CD8-positive, alpha-beta memory T cell (primary cell): ENCODE measurements at places on chromosomes 2 and 18. TPM values are rescaled to one million over a fixed set of nuclear protein-coding genes. Genes with fewer than 3 reads are reported as not detected.

- no peak overlapping the region for H3K4me3 ChIP-seq
- no peaks in the 10 kb centered on the region for H3K4me1 ChIP-seq
- no peaks in the 10 kb centered on the region for H3K36me3 ChIP-seq
- no peak for DNase-seq
- H3K27ac ChIP-seq, result no peak overlapping the region
Measured at GRCh38 chr2:207883002-207883780, 113.5 kb upstream of the FZD5 start.

DNA sequence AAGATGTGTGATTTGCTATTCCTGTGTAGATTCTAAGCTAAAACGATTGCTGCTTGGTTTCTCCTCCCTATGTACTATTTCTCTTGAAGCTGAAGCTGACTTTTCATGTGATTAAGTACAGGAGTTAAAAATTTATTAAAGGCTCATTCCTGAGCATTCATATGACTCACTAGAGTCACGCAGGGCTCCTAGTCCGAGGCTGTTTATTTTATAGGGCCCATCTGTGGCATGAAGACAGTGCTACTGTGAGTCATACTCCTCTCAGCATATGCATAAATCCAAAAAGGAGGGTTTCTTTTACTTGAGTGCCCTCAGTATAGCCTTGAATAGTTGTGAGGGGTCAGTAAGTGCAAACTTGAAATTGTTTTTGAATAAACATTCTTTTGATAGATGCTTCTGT lies 378.8 kb downstream of the PTPRM start:
- no peaks in the 10 kb centered on the region for H3K36me3 ChIP-seq
- DNase-seq, result no peak
- H3K27me3 ChIP-seq, result no peaks in the 10 kb centered on the region
- H3K27ac ChIP-seq, result no peak overlapping the region

GRCh38 chr2:179377296-179377695 lies 112.7 kb upstream of the SESTD1 start:
- no peaks in the 10 kb centered on the region for H3K36me3 ChIP-seq
- H3K27ac ChIP-seq, result no peak overlapping the region
- no peak overlapping the region for H3K4me3 ChIP-seq
- H3K4me1 ChIP-seq, result no peaks in the 10 kb centered on the region
- no peak for DNase-seq
- H3K27me3 ChIP-seq, result no peaks in the 10 kb centered on the region

- no peak overlapping the region for H3K27ac ChIP-seq
- no peaks in the 10 kb centered on the region for H3K27me3 ChIP-seq
- H3K4me1 ChIP-seq, result peaks cover 5% of the 10 kb centered on the region
- no peak for DNase-seq
Measured at GRCh38 chr2:101355401-101356054, 31.8 kb downstream of the CREG2 start.

DNA sequence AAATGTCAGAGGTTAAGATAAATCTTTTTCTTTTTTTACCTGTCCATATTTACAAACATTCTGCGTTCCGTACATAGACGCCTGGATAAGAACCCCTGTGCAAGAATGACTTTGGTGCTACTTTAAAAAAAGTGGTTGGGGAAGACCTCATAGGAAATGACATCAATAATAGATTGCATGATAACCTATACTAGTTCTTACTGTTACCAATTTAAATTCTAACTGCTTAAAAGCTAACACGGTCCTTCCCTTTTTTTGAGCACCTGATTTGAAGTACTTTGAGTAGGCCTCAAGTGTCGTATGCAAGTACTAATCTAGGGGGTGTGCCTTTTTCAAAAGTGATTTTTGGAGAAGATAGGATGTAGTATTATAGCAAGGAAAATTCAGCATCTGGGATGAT lies 2.1 kb downstream of the SLC39A10 start:
- no peaks in the 10 kb centered on the region for H3K27me3 ChIP-seq
- peaks cover 6% of the 10 kb centered on the region for H3K36me3 ChIP-seq
- peaks cover 27% of the 10 kb centered on the region for H3K4me1 ChIP-seq
- no peak for DNase-seq
- H3K27ac ChIP-seq, result peak overlapping the region; percentile 98

DNA sequence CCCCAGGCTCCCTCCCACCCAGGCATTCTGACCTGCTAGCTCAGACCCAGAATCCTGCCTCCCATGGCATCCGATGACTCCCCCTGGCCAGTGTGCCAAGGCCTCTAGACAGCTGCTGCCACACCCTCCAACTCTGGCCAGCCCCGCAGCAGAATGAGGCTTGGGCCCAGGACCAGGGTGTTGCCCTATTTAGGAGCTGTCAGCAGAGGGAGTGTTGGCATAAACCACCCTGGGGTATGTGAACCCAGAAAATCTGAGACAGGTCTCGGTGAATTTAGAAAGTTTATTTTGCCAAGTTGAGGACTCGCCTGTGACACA lies 134.3 kb downstream of the KLHL29 start:
- no peaks in the 10 kb centered on the region for H3K4me1 ChIP-seq
- H3K27me3 ChIP-seq, result no peaks in the 10 kb centered on the region
- H3K36me3 ChIP-seq, result no peaks in the 10 kb centered on the region

GRCh38 chr2:234375176-234375880 lies 121.6 kb downstream of the ARL4C start:
- no peak for DNase-seq
- H3K27me3 ChIP-seq, result no peaks in the 10 kb centered on the region
- H3K36me3 ChIP-seq, result no peaks in the 10 kb centered on the region

DNA sequence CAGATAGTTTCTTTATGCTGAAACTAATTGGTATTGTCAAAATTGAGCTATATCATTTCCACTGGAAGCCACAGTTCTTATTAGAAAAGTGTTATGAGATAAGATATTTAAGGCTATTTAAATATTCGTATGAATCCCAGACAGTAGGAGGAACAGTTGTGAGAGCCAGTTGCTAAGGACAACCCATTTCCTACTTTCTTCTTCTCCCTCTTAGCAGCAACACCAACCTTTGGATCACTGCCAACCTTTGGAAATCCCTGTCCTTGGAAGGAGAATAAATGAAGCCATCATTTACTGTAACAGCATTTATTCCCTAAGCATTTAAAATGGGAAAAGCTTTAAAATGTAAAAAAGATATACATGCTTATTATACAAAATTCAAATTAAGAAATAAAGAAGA lies 85.8 kb downstream of the PLCL1 start:
- H3K27ac ChIP-seq, result no peak overlapping the region
- DNase-seq, result no peak
- H3K27me3 ChIP-seq, result no peaks in the 10 kb centered on the region

GRCh38 chr2:168403736-168404135 lies 52.3 kb upstream of the CERS6 start:
- no peak overlapping the region for H3K27ac ChIP-seq
- peaks cover 5% of the 10 kb centered on the region for H3K4me1 ChIP-seq
- no peak for DNase-seq
- no peaks in the 10 kb centered on the region for H3K27me3 ChIP-seq

GRCh38 chr2:96138179-96139145 lies at the start of gene ASTL:
Gene ASTL, minus strand, starts transcription at chr2:96138502. Its CDS starts 66 bp downstream, at chr2:96138436.
- H3K36me3 ChIP-seq, result peaks cover 6% of the 10 kb centered on the region
- no peak within 1 kb of the TSS for H3K27ac ChIP-seq
- peaks cover 32% of the 10 kb centered on the region for H3K4me1 ChIP-seq
- no peak within 1 kb of the TSS for H3K4me3 ChIP-seq
- H3K27me3 ChIP-seq, result no peaks in the 10 kb centered on the region

DNA sequence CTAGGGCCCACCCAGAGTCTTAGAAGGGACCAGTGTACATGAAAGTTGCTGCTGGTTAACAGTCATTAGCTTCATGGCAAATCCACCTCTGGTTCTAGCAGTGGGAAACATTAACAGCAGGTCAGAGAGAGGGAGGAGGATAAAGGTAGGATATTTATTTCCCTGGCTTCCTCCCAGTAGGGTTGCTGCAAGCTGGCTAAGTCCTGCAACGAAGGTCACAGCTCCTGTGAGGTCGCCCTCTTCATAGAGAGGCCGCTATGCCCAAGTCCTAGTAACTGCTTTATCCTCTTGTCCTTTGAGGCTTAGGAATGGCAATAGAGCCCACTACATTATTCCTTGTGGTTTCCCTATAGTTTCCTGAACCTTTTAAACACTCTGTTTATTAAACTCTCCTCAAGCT lies 84.0 kb upstream of the ACSL3 start:
- no peaks in the 10 kb centered on the region for H3K27me3 ChIP-seq
- no peaks in the 10 kb centered on the region for H3K36me3 ChIP-seq
- no peak overlapping the region for H3K4me3 ChIP-seq

GRCh38 chr2:199499005-199499404 lies 41.3 kb upstream of the SATB2 start:
- no peak overlapping the region for H3K27ac ChIP-seq
- H3K4me1 ChIP-seq, result no peaks in the 10 kb centered on the region
- no peak for DNase-seq
- no peaks in the 10 kb centered on the region for H3K27me3 ChIP-seq
- H3K4me3 ChIP-seq, result no peak overlapping the region

DNA sequence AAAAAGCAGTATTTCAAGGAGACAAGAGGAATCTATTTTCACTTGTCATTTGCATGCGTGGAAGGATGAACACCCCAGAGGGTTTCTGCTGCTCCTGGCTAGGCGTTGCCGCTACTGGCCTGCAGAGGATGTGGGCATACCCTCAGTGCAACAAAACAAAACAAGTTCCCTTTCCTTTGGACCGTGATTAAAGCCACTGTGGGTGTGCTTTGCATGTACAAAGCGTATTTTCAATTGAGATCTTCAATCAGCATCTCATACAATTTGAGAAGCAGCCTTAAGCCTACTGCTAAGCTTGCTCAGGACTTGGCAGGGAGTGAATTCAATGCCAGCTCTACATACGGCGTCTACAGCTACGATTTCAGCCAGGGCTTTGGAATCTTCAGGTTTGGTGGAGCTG lies 298.4 kb downstream of the LPIN1 start:
- peaks cover 64% of the 10 kb centered on the region for H3K4me1 ChIP-seq
- no peak overlapping the region for H3K27ac ChIP-seq
- H3K36me3 ChIP-seq, result no peaks in the 10 kb centered on the region
- H3K27me3 ChIP-seq, result no peaks in the 10 kb centered on the region
- DNase-seq, result no peak
- H3K4me3 ChIP-seq, result peak overlapping the region; percentile 11

DNA sequence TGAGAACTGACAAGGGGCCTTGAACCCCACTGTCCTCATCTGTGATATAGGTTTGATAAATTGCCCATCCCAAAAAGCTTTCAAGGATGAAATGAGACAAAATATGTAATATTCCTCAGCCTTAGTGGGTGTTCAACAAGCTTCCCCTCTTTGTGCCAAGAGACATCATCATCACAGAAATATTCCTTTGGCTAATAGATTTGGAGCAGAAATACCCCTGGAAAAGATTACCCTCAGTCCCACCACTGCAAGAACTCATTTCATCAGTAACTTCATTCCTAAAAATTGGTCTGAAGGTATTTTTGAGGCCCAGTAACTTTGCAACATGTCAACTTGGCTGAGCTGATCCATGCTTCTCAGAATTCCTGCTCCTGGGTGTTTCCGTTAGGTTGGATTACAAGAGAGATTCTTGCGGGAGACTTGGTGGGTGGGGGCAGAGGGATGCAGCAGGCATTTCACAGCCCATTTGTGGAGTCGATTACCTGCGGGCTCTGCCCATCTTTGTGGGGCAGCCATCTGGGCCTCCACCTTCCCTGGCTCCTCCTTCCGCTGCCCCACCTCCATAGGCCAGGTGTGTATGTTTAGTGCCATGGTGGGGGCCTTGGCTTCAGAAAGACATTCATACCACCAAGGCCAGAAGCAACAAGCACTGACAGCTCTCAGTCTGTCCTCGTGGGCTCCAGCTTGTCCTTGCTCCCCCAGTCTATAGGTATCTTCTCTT lies 263.9 kb downstream of the GLI2 start:
- no peak overlapping the region for H3K27ac ChIP-seq
- no peaks in the 10 kb centered on the region for H3K4me1 ChIP-seq
- H3K27me3 ChIP-seq, result no peaks in the 10 kb centered on the region
- no peaks in the 10 kb centered on the region for H3K36me3 ChIP-seq

- peaks cover 31% of the 10 kb centered on the region for H3K4me1 ChIP-seq
- no peak for DNase-seq
- peak overlapping the region; percentile 21 for H3K4me3 ChIP-seq
Measured at GRCh38 chr2:48343571-48344440, 186.1 kb upstream of the STON1 start.

- no peak overlapping the region for H3K4me3 ChIP-seq
- no peaks in the 10 kb centered on the region for H3K4me1 ChIP-seq
- no peak for DNase-seq
- H3K36me3 ChIP-seq, result no peaks in the 10 kb centered on the region
Measured at GRCh38 chr2:120481446-120482194, 135.7 kb downstream of the INHBB start.

DNA sequence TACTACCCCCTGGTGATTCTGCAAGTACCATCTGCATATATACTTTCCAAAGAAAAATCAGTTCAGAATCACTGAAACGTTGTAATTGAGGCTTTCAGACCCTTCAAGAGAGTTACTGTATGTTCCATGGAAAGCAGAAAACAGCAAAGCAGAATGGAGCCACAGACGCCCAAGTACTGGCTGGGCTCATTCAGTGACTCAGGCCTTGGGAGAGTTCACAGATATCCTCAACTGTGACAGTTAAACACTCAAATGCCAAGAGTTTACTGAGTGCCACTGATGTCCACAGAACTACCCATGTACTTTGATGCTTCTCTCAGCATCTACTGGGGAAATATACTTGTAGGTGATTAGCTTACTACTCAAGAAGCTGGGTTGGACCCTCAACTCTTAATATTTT lies 303.4 kb downstream of the TCF4 start:
- H3K36me3 ChIP-seq, result no peaks in the 10 kb centered on the region
- no peak overlapping the region for H3K27ac ChIP-seq
- H3K4me3 ChIP-seq, result no peak overlapping the region
- no peak for DNase-seq
- H3K4me1 ChIP-seq, result no peaks in the 10 kb centered on the region

The TAF4B gene
- 19.5 TPM for total RNA-seq

The PIEZO2 gene
- total RNA-seq, result not detected

The TEX261 gene
- total RNA-seq, result 95.4 TPM

The EPB41L3 gene
- total RNA-seq, result 1.2 TPM
